ENCODE measurements at places on chromosomes 6 and 20.

- DNase-seq: no peak
Measured at GRCh38 chr6:103797738-103798137, 1062.0 kb downstream of the HACE1 start.

DNA sequence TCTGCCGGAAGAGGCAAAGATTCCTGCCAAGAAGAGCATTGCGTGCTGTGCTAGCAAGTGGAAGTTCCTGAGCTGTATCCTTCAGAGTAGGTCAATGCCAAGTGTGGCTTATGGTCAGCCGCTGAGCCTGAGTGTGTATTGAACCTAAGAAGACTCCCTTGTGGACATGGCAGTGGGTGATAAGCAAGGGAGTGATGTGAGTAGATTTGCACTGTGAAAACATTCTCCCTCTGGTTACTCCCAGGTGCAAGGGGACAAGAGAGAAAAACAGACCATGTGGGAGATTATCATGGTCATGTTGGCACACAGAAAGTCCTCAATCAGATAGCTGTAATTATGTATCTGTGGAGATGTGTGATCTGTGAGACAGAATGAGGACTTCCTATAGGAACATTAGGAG, 6.1 kb upstream of the TMEM74B start:
- no peak for DNase-seq

DNA sequence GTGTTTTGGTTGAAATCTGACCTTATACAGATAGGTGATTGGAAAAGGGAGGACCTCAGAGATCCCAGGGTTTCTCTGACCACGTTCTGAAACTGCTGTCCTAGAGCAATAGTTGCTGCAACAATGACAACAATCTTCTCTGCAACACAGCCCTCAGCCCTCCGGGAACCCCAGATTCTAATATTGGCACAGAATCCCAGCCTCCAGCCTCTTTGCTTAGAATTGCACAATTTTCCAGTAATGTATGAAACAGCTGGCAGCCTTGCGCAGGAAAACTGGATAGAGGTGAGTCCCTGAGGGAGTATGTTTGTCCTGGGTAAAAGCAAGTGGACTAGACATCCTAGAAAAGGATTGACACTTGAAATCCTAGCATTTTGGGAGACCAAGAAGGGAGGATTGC, 30.4 kb upstream of the PNRC1 start:
- DNase-seq: peak; percentile 59

DNA sequence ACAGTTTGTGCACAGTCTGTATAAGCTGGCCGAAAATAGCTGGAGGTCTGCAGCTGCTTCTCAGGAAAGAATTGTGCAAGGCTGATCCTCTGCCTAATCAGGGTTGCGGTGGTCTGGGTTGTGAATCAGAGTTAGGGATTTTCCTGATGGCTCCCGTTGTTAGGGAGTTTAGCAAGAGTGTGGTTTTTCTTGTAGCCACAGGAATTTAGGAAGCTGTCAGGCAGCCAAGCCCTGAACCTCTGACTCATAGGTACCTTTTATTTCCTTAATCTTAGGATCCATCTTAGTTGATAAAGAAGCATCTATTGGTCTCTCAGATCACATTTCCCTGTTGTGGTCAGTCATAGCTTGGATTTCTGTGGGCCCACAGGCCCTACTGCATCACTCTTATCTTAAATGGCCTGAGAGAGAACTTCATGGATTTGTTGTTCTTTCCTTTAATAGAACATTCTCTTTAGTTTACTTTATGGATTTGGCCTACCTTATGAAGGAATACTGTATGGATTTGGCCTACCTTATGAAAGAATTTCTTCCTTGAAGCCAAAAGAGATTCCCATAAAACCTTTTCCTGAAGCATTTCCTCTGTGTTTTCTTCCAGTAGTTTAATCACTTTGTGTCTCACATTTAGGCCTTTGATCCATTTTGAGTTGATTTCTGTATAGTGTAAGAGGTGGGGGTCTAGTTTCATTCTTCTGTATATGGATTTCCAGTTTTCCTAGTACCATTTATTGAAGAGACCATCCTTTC, 10.3 kb downstream of the KIF25 start:
- DNase-seq: peak; percentile 95

- DNase-seq: no peak
Measured at GRCh38 chr6:72798196-72798595, 176.3 kb downstream of the KCNQ5 start.

DNA sequence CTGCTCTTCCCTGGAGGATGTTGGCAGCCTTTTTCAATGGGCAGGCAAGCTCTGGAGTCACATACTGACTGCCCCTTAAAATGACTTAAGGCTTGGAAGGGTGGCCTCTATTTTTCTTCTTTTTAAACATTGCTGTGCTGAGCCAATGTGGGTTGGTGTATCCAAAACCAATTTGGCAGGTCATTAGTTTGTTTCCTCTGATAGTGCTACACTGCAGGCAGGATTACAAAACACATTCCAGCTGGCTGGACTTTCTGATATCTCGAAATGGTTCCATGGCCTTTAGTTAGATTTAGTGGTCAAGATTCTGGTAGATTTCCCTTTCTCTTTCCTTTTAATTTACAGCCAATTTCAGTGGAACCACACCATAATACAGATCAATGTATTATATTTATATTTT, 28.1 kb upstream of the BMP2 start:
- DNase-seq: no peak

GRCh38 chr20:11454966-11455799, 462.5 kb upstream of the BTBD3 start:
- DNase-seq: peak; percentile 66

DNA sequence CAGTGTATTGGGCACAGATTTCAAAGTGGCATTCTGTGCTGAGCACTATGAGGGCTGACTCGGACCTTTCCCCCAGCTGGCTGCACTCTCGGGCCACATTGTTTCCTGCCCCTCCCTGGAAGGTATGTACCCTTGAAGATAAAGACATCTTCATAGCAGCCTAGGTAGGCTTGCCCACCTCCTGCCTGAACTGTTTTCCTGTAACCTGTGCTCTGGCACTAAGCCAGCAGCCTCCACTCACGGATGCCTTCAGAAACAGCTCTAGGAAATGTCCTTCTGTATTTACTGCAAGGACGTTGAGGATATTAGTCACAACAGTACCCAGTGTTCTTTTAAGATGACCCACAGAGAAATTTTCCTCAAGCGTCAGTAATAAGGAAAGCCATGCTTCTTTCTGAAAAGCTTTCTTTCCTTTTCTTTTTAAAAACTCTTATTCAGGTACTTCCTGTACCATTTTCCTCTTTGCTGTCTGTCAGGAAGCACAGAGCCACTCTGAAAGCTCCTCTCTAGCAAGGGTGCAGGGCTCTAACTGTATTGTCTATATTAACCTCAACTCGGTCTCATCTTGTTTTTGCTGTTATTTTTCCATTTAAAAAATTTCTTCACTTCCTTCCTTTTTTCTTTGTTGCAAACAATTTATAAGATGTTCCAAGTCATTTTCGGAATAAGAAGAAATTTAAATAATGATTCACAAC, 43.5 kb downstream of the TTI1 start:
- no peak for DNase-seq

DNA sequence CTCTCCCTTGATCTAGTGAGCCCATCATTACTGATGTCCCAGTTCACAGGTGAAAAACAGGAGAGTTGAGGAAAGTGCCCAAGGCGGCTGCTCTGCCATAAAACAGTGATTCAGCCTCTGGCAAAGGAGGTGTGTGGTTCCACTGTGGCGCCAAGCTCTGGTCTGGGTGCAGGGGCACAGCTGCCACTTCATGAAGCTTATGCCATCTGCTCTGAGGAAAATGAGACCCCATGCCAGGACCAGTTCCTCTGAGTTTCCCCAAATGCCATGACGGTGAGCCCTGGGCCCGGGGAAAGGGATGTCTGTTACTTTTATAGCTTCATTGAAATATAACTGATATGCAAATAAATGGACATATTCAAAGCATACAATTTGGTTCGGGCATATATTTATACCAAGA, 33.7 kb upstream of the ZBP1 start:
- no peak for DNase-seq

DNA sequence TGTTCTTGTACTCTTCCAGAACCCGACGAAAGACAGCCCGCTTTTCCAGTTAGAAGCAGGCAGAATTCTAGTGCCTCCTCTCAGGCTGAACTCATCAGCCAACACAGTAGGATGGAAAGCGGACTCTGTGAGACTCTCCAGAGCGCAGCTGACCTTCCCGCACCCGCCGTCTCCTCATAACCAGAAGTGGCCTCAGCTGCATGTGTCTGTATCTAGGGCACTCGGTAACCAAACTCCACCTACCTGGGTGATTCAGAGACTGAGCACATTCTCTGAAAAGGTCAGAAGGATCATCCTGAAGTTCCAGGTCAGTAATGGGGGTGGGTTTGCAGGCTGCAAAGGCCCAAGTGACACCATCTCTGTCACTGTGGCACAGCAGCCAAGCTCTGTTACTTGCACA, 66.7 kb upstream of the NFATC2 start:
- DNase-seq: no peak

DNA sequence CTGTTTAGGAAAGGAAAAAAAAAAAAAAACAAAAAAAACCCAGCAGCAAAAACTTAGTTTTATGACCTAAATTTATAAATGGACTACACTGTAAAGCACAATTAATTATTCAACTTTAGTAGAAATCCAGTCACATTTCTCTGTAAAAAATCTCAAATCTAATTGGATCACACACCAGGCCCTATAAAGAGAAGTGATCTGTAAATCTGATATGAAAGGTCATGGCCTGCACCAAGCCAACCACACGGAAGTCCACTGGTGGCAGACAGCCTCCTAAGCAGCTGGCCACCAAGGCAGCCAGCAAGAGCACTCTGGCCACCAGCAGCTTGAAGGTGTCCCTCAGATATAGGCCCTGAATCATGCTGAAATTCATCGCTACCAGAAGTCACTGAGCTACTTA, 131.6 kb downstream of the HFE start:
- no peak for DNase-seq

DNA sequence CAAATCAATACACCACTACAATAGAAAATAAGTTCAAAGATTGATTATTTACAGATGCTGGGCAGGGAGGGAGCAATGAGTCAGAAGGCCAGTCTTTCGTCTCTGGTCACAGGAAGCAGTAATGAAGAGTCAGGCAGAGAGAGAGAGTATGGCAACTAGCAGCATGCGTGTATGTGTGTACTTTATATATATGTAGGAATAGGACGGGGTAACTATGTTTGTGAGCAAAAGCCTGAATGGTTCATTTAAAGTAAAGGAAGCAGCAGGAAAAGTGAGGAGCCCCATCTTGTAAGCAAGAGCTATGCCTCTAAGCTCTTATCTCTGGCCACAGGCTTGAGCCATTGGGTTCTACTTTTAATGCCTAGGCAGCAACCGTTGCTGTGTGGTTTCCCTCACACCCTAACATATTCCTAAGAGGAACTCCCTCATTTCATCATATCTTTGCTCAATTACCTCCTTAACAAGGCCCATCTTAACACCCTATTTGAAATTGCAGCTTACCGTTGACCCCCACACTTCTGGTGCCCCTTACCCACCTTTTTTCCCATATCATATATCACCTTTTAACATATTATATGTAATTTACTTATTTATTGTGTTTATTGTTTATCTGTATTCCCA, 66.6 kb downstream of the AFG1L start:
- DNase-seq: peak; percentile 21

DNA sequence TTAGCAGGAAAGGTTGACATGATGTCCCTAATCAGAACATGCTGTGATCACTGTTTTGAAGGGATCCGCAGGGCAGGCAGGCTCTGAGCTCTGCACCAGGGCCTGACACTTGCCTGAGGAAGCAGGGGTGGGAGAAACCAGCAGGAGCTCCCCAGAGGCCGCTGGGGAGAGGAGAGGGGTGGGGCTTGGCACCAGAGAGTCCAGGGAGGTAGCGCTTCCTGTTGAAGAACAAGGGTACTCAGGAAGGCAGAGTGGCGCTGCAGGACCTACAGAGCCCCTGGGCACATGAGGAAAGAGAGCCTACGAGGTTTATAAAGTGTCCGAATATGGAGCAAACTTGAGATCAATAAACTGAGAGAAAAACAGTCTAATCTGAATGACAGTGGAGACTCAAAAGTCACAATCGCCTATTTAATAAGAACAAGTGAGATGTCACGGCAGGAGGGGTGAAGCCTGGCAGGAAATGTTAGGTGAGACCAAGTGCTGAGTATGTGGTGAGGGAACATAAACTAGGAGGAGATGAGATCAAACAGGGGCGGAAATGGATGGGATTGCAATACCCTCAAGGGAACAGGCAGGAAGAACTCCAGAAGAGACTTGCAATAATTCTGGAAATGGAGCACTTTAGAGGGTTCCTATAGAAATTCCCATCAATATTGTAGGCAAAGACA, 5.8 kb upstream of the TBXT start:
- no peak for DNase-seq

- DNase-seq: no peak
Measured at GRCh38 chr6:120938876-120939472, 395.3 kb downstream of the TBC1D32 start.

GRCh38 chr20:48729538-48729937, 98.3 kb downstream of the PREX1 start:
- no peak for DNase-seq

- no peak for DNase-seq
Measured at GRCh38 chr6:54002116-54002515, 109.1 kb upstream of the MLIP start.

GRCh38 chr6:113050010-113050858, 703.1 kb downstream of the RFPL4B start:
- peak; percentile 77 for DNase-seq

GRCh38 chr6:27760464-27760863, 151.7 kb downstream of the OR2B2 start:
- DNase-seq: no peak

DNA sequence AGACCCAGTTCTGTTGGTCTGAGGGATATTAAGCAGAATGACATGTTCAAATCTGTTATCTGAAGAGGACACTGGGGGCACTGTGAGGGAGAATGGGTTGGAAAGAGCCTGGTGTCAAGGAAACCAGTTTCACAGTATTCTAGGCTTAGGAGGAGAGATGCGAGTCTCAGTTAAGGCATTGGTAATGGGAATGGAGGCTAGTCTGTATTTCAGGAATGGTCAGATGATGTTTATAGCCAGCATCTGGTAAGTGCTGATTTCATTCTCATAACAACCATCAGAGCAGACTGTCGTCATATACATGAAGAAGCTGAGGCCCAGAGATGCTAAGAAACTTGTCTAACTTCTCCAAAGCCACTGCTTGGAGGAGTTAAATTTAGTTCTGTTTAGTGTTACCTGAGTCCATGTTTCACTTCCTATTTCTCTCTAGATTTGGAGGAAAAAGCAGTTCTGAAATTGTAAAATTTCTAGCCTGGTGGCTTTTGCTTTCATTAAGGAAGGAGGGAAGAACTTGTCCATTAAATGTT, 242.0 kb downstream of the ARID1B start:
- no peak for DNase-seq

DNA sequence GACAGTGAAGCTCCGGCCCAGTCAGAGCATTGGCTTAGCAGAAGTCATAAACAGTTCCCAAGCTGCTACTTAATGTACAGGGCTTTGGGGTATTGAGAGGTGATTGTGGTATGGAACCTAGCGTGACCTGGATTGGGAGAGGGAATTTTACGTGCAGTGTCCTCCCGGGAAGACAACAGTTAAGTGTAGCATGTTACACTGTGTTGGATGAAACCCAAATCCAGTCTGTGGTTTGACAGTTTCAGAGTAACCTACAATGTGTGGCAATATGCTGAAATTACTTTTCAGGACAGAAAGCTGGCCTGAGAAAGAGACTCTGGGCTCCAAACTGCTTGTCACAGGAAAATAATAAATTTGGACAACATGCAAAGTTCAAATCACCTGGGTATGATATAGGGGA, 28.1 kb upstream of the RALGAPA2 start:
- no peak for DNase-seq

- DNase-seq: no peak
Measured at GRCh38 chr6:88574031-88574430, 389.4 kb downstream of the RNGTT start.
